Stimulated activated CD8-positive, alpha-beta memory T cell treated with anti-CD3 and anti-CD28 coated beads, Interleukin-15, amount 100 ng/mL, for 4 hours (primary cell): ENCODE measurements at places on chromosomes 16 and 17.

DNA sequence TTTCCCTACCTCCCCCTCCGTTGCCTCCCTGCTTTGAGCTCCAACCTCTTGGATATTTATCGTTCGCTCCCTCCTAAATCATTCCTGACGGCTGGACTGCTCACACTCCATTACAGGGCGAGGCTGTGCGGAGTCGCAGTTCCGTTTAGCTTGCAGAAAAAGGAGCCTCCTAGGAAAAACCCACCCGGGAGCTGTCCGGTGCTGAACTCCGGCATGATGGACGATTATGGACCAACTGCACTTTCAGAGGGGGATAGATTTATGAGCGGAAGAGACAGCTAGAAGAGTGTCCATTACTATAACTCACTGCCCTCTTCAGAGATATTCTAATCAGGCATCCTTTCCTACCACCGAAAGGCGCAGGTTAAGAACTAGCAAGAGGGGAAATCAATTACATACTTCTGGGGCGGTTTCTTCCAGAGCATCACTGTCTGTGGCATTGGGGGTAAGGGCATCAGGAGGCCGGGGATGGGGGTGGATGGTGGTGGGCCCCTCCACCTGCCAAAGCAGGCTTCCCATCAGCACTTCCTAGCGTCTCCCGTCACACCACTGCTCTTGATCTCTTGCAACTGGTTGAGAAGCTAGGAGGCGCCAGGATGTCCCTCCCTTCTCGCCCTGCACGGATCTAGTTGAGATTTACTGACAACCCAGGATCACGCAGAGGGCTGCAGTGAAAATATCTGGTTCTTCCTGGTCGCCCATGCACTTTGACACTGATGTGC lies 251.2 kb downstream of the ENGASE start:
- no peak for DNase-seq

GRCh38 chr16:84109598-84110335 lies 7.0 kb downstream of the MBTPS1 start:
- no peak for DNase-seq

- DNase-seq: no peak
Measured at GRCh38 chr17:57849163-57849873, 526 bp downstream of the MRPS23 start.

DNA sequence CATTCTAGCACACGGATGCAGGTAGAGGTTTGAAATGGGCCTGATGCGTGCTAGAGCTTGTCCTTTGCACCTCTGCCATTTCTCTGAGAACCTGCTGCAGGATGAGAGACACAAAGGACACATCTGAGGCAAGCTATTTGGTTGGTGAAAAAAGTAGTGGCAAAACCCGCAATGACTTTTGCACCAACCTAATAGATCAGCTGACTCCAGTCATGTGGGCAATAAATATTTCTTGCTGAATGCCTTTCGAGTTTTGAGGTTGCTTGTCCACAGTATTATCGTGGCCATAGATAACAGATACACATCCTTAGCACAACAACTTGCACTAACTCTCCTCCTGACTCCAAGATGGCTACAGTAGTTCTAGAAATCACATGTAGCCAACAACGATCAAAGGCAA lies 57.8 kb upstream of the ZNF423 start:
- no peak for DNase-seq

GRCh38 chr16:1926271-1926670 lies 8.1 kb upstream of the HS3ST6 start:
- no peak for DNase-seq

DNA sequence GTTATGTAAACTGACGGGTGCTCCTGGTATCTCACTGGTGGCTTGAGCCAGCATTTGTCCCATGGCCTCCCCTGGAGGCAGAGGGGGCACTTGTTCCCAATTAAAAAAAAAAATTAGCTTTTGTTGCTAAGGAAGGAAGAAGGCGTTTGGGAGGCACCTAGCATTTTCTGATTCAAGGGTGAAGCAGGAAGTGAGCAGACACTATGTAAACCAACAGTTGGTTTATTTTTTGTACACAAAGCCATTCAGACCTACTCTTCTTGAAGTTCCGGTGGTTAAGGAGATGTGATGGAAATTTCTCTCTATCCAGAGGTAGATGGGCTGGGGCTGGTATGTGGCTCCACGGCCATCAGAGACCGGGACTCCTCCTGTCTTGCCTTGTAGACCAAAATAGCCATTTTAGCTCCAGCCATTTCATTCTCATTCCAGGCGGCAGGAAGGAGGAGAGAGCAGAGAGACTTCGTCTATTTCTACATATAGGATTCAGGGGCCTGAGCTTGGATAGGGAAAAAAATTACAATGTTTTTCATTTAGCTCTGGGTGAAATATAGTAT lies 103.0 kb downstream of the SNX29 start:
- DNase-seq: no peak

DNA sequence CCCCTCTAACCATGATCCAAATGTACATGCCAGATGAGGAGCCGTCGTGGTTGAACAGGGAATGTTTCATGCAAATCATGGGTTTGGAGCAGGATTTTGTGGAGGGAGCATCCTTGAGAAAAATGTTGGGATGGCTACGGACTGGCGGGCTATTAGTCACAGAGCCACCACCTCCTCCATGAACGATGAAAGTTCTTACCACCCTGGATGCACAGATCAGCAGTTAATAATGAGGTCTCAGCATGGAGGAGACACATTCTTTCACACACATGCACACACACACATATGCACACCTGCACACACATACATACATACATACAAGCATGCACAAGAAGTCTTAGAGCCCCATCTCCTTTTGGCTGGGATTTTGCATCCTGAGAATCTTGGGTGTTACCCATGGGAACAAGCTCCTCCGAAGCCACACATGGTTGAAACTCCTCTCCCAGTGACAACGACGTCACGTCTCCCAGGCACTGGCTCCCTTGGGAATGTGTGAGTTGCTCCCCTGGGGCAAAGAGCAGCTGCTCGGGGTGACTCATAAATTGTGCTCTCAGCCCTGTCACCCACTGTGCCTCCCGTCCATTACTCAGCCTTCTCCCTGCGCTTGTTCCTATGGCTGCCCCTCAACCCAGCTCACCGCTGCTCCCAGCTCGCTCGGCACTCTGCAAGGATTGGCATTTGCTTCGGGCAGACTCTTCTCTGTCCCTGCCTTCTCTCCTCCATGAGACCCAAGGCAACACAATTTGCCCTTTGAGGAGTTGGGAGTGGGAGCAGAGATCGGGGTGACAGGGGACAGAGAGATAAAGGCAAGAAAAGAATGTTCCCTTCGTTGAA lies 344.6 kb downstream of the SOX9 start:
- DNase-seq: no peak

DNA sequence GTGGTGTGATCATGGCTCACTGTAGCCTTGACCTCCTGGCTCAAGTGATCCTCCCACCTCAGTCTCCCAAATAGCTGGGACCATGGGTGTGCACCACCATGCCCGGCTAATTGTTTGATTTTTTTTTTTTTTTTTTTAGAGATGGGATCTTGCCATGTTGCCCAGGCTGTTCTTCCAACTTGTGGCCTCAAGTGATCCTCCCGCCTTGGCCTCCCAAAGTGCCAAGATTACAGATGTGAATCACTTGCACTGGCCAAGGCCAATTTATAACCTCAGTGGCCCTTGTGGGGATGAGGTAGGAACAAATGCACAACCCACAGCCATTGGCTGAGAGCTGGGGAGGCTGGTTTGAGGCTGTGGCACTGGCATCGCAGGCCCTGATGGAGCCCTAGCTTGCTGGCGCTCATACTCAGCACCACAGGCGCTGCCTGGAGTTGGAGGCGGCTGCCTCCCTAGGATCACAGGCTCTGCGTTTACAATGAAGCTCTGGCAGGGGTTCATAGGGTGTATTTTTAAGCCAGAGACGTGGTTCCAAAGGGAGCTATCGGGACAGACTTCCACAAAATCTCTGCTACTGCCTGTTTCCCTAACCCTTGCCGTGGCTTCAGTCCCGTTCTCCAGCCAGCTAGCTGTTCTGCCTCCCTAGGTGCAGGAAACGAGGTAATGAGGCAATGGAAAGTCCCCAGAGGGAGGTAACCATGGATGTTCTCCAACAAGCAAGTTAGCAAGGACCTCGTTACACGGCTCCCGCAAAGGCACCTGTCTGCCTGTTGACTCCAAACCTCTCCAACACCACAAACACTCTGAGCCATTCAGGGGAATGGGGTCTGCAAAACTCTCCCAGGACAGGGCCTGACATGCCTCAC lies 2.9 kb downstream of the ABCA3 start:
- DNase-seq: no peak

DNA sequence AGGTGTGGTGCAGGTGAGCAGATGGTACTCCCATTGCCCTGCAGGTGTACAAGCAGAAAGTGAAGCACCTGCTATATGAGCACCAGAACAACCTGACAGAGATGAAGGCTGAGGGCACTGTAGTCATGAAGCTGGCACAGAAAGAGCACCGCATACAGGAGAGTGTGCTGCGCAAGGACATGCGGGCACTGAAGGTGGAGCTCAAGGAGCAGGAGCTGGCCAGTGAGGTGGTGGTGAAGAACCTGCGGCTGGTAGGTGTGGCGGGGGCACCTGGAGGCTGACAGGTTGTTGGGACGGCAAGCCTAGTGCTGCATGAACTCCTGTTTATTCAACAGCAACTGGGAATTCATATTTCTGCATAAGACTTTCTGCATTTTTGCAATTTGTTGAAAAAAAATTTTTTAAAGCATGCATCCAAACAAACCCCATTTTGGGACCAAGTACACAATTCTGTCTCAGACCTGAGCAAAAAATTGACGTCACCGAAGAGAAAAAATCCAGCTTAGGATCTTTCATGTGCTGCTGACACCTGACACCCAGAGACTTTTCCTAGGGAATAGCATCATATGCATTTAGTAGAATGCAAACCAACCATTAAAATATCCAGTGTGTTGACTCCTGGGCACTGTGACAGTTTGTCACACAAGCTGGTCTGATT lies 13.5 kb upstream of the DBNDD1 start:
- DNase-seq: no peak

- DNase-seq: no peak
Measured at GRCh38 chr17:14772776-14773175, 471.9 kb downstream of the HS3ST3B1 start.

GRCh38 chr16:4898811-4899473 lies 38.0 kb downstream of the PPL start:
- no peak for DNase-seq
